Stimulated activated naive CD8-positive, alpha-beta T cell treated with anti-CD3 and anti-CD28 coated beads, Interleukin-15, amount 100 ng/mL, for 72 hours (primary cell): ENCODE measurements at places on chromosomes 12 and 14.

DNA sequence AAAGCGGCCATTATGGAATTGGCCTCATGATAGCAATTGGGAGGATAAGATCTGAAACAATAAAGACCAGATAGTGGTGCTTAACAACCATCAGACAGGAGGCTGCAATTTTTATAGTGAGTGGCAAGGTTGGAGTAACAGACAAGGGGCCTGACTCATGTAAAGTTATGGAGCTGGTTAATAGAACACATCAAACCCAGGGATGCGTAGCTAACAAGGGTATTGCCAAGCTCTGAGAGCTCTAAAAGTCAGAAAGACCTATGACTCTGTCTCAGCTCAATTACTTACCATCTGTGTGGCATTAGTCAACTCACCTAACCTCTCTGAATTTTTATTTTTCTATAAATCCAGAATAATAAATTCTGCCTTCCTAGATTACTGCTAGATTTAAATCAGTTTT lies 1731.5 kb upstream of the FLRT2 start:
- no peak for DNase-seq

GRCh38 chr14:24325963-24326362 lies 8.9 kb downstream of the ADCY4 start:
- no peak for DNase-seq

GRCh38 chr12:47214771-47215170 lies 135.0 kb upstream of the AMIGO2 start:
- DNase-seq, result peak; percentile 55

DNA sequence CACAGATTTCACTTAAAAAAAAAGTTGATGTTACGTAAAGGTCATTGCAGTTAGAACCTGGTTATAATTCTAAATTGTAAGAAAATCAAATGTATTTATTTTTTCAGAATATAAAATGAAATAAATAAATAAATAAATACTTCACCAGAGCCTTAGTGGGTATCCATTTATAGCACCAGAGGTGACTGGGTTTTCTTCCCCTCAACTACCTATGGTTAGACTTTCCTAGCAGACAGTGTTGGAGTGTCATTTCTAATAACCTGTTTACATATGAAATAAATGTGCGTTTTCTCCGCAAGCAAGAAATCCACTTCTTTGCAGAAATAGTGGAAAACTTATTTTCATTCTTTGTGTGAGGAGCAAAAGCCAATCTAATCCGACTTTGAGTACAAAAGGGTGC lies 3.3 kb upstream of the MYF5 start:
- no peak for DNase-seq
